Activated CD4-positive, alpha-beta T cell treated with anti-CD3 and anti-CD28 coated beads, Interleukin-2, Interleukin-4, amounts not matched to agents 100 ng/mL and 50 ng/mL, durations not matched to agents 16 hours and 8 hours (primary cell): ENCODE measurements at places on chromosomes 12 and 14.

GRCh38 chr14:52153939-52154338, 85.1 kb upstream of the NID2 start:
- DNase-seq, result no peak

- no peak for DNase-seq
Measured at GRCh38 chr12:73452672-73453469, 1084.8 kb upstream of the ATXN7L3B start.

- DNase-seq, result no peak
Measured at GRCh38 chr14:74942608-74943007, 12.8 kb downstream of the PGF start.

DNA sequence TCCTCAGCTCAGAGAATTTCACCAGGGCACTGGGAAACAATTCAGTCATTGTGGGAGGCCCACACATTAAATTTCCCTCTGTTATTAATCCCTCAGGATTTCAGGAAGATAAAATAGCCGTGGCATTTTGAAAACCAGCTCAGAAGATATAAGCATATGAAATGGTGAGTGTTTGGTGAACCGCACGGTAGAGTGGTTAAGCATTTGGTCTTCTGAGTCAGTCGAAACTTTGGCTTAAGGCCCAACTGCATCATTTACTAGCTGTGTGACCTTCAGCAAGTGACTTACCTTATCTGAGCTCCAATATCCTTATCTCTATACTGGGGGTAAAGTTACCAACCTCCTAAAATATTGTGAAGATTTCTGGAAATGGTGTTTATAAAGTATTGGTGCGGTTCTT, 5.2 kb upstream of the VRK1 start:
- no peak for DNase-seq

DNA sequence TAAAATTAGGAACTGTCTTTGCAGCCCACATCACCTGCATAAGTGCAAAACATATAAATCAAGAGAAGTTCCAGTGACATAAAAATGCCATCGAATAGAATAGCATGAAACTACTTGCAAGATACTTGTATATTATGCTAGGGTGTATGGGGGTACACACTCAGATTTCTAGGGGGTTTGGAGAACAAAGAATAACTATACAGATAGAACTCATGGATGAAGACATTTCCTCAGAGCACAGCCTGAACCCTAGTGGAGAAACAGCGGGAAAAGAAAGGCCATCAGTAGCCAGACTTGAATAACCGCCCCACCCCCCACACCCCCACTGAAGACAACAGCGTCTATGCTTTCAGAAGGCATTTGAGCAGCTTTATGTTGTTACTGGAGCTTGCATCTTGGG, 425.8 kb downstream of the NPAS3 start:
- DNase-seq, result no peak

DNA sequence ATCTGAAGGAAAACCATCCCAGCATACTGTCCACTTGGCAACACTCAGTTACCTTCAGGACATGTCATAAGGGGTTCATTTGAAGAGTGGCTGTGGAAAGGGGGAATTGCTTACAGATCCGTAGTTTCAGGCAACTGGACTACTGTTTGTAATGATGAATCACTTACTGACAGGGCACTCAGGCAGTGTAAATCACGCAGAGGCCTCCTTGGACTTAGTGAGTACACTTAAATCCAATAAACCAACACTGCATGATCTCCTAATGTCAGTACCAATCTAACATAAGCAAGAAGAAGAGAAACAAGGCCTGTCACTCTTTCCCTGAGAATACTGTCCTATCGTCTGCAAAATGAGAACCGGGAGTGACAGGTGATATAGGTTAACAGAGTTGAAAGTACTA, 104.8 kb downstream of the TRAFD1 start:
- DNase-seq, result no peak

GRCh38 chr14:78921856-78922255, 751.7 kb downstream of the NRXN3 start:
- no peak for DNase-seq

DNA sequence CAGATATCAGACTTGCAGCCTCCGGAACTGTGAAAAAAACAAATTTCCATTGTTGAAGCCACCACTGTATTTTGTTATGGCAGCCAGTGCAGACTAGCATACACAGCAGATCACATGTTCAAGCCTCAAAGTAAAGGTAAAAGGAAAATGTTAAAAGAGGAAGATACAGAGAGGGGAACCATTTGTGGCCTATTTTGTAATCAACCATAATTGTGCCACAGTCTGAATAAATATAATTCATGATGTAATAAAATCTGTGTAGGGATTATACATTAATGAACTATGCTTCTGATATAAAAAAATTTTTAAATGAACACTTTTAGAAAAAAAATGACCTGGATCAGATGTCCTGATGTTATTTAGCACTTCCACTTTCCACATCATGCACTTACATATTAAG, 79.6 kb downstream of the SLC16A7 start:
- no peak for DNase-seq

- no peak for DNase-seq
Measured at GRCh38 chr14:51410897-51411296, 170.8 kb downstream of the TMX1 start.

DNA sequence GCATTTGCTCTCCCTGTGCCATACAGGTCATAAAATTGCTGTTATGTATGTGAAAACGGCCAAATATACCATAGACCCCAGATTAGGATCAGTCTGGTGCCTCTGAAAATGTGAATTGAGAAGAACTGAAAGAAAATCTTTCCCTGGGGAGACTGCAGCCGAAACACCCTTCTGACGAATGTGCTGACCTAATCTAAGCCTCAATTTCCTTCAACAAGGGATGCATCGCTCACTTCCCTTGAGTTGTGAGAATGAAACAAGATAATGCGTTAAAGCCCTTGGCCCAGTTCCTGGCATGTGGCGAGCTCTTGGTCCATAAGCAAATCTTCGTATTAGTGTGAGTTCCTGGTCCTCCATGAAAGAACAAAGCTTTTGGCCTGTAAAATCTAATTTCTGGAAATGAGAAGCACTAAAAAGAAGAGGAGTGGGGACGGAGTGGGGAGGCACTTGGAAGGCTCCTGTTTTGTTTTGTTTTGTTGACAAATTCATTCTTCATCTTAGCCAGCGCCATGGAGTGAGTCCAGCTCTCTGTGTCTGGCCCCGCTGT, 49.5 kb upstream of the RTRAF start:
- DNase-seq, result peak; percentile 8

- DNase-seq, result no peak
Measured at GRCh38 chr14:73935666-73936065, 14.2 kb downstream of the FAM161B start.

GRCh38 chr12:53749986-53750811, 1.6 kb downstream of the CISTR start:
- DNase-seq, result no peak

- peak; percentile 50 for DNase-seq
Measured at GRCh38 chr12:53267306-53267998, 647 bp upstream of the ESPL1 start.

DNA sequence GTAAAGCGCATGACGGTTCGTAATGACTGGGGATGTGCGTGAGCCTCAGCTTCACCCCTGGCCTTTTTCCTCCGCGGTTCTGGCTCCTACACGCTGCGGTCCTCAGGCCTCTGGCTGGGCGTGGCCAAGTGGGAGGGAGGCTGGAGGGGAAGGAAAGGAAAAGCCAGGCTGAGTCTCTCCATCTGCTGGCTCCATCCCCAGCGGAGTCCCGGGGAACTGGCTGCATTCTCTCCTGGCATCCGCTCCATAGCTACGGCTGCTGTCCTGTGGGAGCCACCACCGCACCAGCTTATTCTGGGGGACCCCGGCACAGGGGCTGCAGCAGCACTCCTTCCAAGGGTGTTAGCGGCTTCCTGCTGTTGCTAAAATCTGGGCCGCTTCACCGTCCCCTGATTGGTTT, 68.2 kb upstream of the SLC24A4 start:
- no peak for DNase-seq

- DNase-seq, result peak; percentile 93
Measured at GRCh38 chr12:108838194-108839017, 19.0 kb downstream of the SSH1 start.

GRCh38 chr12:1826867-1827705, 6.7 kb downstream of the LRTM2 start:
- DNase-seq, result no peak

DNA sequence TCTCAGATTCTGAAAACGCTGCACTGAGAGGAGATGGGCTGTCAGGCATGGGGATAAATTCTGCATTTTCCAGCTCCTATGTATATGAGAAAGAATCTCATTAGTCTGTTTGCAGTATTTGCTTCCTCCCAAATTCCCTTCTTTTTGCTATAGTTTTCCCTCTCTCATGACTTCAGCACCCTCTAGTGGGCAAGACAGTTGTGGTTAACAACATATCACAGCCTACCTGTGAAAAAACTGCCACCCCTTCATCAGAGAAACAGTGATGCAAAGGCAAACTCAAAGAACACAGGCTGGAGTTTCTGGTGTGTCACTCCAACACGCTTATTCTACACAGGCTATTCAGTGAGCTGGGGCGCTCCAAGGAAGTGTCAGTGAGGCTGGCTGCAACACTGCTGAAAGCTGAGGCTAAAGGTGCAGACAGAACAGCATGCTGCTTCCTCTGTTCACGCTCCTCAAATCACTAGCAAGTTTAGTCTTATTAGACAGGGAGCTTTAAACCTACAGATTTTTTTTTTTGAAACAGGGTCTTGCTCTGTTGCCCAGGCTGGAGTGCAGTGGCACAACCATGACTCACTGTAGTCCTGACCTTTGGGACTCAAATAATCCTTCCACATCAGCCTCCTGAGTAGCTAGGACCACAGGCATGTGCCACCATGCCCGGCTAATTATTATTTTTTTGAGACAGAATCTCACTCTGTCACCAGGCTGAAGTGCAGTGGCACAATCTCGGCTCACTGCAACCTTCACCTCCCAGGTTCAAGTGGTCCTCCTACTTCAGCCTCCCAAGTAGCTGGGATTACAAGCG, 19.3 kb downstream of the ZC2HC1C start:
- peak; percentile 41 for DNase-seq

- DNase-seq, result no peak
Measured at GRCh38 chr14:62905566-62905965, 139.7 kb downstream of the KCNH5 start.

DNA sequence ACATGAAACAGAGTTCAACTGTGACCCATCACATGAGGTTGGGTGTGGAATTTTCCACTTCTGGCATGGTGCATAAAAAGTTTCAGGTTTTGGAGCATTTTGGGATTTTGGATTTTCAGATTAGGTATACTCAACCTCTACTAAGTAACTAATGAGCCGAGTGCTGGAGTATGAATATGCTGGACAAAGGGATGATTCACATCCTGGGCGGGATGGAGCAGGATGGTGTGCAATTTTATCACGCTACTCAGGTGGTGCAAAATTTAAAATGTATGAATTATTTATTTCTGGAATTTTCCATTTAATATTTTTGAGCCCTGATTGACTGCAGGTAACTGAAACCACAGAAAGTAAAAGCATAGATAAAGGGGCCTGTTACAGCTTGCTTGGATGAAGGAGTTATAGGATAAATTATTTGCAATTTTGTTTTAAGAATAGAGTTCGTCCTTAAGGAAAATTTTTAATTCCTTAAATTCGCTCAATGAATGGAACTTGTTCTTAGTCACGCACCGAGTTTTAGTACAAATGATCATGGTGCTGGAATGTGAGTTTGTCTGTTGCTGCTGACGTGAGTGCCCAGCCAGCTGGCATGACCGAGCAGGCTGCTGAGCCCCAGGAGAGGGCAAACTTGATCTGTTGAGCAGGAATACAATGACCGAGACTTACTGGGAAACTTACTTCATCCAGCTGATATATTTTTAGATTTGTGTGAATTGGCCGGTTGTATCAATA, 176.3 kb downstream of the ESR2 start:
- no peak for DNase-seq

DNA sequence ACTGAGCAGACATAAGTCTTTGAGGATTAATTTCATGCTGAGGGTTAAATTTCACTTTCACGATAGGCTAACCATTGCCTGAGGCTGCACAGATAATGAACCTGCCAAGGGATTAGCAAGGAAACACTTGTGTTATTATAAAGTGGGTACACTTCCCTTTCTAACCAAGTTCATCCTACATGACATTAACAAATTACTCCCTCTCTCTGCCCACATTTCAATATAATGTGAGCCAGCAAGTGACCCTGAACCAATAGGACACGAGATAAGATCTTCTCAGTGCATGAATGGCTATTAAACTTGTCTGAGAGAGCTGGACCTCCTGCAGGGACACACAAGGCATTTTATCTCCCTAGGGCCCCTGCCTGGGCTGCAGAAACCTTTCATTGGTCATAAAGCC, 173.5 kb downstream of the PAX9 start:
- no peak for DNase-seq

GRCh38 chr14:95526483-95527386, 8.1 kb upstream of the GLRX5 start:
- no peak for DNase-seq

- DNase-seq, result peak; percentile 81
Measured at GRCh38 chr12:68189821-68190242, 30.3 kb upstream of the IFNG start.

GRCh38 chr12:3003357-3003992, 44.3 kb downstream of the TEAD4 start:
- DNase-seq, result no peak

- DNase-seq, result no peak
Measured at GRCh38 chr12:7190268-7191055, 976 bp downstream of the PEX5 start.

GRCh38 chr14:95850429-95850828, 26.2 kb upstream of the TUNAR start:
- DNase-seq, result no peak

DNA sequence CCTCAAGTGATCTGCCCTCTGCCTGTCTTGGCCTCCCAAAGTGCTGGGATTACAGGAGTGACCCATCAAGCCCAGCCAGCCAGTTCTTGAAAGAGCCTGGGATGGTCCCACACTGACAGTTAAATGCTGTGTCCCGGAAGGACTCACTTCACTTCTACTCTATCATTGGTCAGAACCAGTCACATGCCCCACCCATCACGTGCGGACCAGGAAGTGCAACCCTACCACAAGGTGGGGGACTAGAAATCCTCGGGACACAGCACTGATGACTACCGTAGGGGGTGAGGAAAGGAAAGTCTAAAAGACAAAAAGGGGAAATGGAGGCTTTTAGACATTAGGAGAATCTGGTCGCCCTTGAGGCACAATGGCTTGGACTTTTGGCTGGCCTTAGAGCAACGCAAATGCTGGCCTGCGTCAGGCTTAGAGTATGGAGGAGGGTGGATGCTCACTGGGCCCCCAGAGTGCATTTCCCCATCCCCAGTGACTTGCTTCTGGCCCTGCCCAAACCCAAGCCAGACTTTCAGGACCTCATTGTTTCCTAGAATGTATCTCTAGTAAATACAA, 207.7 kb downstream of the TTC8 start:
- DNase-seq, result no peak
